ENCODE measurements at places on chromosomes 7 and 10.

DNA sequence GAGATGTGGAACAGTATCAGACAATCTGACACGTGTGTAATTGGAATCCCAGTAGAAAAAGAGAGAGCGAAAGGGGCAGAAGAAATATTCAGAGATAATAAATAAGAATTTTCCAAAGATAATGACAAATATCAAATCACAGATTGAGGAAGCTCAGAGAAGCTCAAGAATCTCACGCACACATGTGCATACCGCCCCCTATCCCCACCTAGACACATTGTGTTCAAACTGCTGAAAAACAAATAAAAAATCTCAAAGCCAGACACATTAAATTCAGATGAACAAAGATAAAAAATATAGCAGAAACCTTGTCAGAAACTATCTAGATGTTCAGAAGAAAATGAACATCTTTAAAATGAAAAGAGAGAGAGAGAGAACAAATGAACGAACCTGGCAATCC, 17.2 kb downstream of the SFR1 start:
- DNase-seq = no peak

- DNase-seq = no peak
Observed at GRCh38 chr10:76415554-76415953, 984.1 kb downstream of the LRMDA start.

DNA sequence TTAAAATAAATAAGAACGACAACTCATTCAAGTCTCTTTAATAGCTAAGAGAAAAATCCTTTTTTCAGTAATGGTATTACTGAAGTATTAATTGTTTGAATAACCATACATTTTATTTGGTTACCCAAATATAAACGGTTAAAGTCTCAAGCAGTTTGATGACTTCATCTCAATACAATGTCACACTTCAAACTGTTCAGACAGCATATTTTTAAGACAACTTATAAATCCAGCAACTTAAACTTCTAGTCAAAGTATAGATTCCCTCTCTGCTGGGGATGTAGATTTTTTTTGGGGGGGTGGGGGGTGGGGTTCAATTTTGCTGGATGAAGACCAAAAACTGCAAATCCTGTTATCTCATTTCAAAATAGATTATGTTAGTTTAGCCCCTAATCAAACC, 42.0 kb downstream of the GNA12 start:
- no peak for DNase-seq

- no peak for DNase-seq
Observed at GRCh38 chr10:93077860-93078337, 4.2 kb downstream of the CYP26A1 start.

- DNase-seq = no peak
Observed at GRCh38 chr10:120506674-120507073, 49.6 kb downstream of the PLPP4 start.

DNA sequence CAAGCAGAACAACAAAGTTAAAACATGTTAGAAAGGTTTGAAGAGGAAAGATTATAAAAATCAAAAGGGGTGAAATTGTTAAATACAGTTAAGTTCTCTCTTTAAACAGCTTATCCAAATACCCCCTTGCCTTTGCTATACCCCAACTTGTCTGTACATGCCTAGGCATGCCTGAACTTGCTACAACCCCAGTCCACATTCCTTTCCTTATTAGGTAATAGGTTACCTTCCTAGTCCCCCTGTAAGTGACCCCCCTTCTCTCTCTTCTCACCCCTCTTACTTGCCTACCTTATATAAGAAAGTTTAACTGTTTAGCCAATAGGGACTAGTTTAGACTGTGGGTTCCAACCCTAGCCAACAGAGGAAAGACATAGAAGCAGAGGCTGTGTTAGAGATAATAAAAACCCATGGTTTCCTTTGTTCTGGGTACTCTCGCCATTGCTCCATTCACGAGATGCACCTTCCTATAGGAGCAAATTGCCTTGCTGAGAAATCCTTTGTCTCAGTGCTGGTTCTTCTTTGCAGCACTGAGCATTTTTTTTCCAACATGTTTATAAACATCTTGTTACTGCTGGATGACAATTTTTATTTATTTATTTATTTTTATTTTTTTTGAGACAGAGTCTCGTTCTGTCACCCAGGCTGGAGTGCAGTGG, 282.2 kb upstream of the GALNT17 start:
- DNase-seq = no peak

GRCh38 chr10:132989476-132990415, 47.4 kb upstream of the CFAP46 start:
- no peak for DNase-seq

- DNase-seq = no peak
Observed at GRCh38 chr10:68700197-68700596, 20.8 kb upstream of the CCAR1 start.

DNA sequence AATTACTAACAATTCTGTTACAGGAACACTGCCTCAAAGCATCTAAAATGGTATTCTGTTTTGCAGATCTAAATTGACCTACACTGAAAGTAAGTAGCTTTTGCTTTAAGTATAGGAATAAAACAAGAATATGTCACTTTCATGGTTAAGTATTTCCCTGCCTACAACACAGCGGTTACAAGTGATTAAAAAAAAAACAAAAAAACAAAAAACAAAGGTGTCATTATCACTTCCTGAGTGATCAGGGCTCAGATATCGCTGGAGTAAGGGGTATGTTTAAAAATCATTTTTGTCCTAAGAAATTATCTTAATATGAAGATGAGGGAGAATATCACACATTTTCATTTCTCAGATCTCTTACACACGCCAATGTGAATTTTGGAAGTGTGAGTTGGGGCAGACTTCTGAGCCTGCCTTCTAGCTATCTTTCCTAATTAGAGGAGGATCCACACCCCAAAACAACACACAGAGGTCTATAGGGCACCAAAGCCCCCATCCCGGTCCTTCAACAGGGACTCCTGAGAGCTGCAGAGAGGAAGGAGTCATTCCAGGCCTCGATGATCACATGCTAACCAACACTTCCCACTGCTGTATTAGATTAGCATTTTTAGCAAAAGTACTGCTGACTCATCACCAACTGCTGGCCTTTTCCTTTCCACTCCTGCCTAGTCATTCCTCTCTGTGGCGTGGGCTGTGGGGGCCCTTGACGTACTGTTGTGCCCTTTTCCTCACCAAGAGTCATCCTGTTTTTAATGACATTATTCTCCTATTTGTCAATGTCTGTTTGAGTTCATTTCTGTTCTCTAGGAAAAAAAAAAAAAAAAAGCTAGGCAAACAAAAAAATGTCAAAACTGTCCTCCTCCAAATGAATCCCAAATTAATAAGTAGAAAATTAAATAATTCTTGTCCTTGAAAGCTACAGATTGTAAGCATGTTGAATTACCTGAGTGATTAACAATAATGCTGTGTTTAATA, 31.2 kb downstream of the PRTFDC1 start:
- peak; percentile 33 for DNase-seq

- no peak for DNase-seq
Observed at GRCh38 chr7:39300276-39300675, 265.9 kb upstream of the YAE1 start.

DNA sequence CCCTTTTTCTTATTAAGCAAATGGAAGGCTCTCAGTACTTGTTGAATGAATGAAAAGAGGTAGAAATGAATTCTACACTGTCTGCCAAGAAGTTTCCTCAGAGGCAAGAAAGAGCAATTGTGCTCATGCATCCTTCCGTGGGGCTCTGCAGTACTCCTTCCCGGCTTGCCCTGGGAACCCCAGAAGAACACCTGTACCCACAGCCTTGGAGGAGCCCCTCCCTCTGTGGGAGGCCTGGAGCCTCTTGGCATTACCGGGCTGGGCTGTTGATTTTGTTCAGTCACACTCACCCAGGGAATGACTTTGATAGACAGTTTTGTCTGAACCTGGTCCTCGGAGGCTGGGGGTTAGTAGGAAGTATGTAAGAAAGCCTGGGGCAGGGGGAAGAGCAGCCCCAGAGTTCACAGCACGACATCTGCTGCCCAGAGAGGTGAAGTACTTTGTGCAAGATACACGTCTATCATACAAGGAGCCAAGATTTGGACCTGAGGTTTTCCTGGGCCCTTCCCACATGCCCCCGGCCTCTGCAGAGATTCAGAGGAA, 134.8 kb upstream of the GDF10 start:
- no peak for DNase-seq

- DNase-seq = no peak
Observed at GRCh38 chr7:133165001-133165400, 83.1 kb upstream of the CHCHD3 start.

- no peak for DNase-seq
Observed at GRCh38 chr7:154776350-154776749, 226.6 kb downstream of the PAXIP1 start.

GRCh38 chr7:30877015-30877769, 34.5 kb upstream of the AQP1 start:
- DNase-seq = no peak

- no peak for DNase-seq
Observed at GRCh38 chr10:28250782-28251181, 52.1 kb downstream of the MPP7 start.

DNA sequence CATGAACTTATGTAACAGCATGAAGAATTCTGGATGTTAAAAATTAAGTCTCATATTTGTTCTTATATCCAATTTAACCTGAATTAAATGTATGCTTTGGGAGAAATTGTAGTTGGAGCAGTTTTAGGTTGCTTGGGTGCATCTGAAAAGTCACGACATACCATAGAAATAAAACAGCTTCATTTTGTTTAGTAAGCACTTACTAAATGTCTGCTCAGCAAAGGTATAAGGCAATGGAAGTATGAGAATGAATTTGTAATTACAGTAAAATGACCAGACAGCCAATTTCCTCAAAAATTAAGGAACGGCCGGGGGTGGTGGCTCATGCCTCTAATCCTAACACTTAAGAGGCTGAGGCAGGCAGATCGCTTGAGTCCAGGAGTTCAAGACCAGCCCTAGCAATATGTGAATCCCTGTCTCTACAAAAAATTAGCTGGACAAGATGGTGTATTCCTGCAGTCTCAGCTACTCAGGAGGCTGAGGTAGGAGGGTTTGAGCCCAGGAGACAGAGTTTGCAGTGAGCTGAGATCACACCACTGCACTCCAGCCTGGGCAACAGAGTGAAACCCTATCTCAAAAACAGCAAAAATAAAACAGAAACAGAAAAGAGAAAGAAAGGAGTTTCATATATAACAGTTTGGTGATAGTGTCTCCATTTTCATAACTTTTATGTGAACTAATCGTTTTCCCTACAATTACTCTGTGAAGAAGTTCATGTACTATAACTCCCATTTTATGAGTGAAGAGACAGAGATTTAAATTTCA, 47.2 kb upstream of the KLF6 start:
- DNase-seq = no peak

DNA sequence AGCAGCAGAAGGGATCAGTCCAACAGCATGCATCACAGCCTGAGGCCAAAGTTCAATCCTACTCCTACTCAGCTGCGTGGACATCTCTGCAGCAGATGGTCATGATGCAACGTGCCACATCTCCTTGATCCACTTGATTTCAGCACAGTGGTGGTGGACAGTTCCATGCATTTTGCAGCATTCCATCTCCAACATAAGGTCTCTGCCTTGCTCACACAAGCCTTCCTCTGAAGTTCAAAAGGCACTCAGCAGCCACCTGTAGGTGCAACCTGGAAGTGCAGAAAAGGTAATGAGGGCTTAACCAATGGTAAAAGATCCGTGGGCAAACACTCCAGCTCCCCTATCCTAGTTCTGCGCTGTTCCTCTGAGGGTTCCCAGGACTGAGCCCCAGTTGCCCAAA, 57.5 kb upstream of the CHCHD3 start:
- DNase-seq = no peak

DNA sequence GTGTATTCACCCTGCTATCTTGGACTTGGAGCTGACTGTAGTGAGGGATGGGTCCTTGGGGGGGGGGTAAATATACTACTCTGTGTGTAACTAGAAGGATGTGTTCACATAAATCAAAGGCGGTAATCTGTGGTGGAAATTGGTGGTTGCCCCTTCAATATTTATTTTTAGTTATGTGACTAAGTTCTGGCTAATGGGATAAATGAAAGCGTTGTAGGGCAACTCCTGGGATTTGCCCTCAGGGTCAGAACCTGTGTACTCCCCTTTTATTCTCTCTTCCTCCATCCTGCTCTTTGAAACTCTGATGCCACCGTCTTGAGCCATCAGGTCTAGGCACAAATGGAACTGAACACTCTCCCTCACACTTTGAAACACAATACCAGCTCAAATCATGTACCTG, 24.3 kb upstream of the ST7 start:
- DNase-seq = no peak

DNA sequence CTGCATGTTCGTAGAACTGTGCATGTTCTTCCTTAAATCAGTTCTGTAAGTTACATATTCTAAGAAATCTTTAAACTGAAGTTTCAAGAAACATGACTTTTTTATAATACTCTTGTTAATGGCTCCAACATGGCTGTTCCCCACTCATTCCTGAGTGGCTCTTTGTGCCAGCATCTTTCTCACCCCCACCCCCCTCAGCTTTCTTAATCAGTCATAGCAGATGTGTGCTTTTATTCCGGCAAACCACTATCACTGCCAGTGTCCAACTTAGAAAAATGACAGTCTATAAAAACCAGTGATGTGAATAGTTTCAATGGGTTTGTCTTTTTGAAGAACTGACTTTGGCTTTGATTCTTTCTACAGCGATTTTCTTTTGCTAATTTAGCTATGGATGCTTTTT, 37.6 kb downstream of the PITRM1 start:
- DNase-seq = no peak

DNA sequence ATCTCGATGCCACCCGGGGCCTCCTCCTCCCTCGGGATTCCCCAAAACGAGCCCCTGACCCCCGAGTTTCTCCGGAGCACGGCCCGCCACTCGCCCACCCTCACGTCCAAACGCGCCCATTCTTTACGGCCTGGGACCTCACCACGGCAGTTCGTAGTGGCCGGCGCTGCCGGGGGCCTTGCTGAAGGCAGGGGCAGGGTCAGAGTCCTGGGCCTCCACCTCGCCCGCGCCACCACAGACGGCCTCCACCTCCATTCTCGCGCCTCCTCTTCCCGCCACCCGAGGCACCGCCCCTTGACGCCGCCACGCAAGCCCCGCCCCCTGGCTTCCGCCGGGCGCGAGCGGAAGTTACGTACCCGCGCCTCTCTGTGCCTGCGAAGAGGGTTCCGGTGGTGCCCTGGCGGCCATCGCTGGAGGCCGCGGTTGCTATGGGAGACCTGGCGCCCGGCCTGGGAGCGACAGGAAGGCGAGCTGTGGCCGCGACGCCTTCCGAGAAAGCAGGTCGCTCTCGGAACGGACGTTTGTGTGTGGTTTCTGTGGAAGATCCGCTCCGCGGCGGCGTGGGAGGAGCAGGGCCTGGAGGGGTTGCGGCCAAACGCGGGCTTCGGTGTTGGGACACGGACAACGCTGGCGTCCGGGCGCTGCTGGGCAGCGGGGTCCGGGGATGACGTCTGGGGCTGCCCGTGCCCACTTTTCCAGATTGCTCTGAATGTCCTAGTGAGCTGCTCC, at the start of gene RFC2:
TSS of gene RFC2 (minus strand) at position 271 of the 729 bp plus-strand sequence. CDS start at position 255, 16 bp downstream.
- peak; percentile 90 for DNase-seq

DNA sequence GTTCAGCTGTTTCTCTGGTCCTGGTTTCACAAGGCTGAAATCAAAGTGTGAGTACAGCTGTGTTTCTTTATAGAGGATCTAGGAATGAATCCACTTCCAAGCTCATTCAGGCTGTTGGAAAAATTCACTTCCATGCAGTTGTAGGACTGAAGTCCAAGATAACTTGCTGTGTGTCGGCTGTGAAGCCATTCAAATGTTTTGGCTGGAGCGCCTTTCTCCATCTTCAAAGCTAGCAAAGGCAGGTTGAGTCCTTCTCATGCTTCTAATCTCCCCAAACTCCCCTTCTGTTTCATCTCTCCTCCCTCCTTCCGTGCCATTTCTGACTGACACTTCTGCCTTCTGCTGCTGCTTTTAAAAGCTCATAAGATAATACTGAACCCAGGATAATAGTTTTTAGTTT, 1195.4 kb upstream of the LRRN3 start:
- DNase-seq = no peak
